ENCODE measurements at places on chromosomes 12 and 14.

GRCh38 chr12:64404470-64405256, 471 bp downstream of the XPOT start:
- peak; percentile 53 for DNase-seq

GRCh38 chr12:96378319-96378718, 21.9 kb downstream of the CDK17 start:
- no peak for DNase-seq

DNA sequence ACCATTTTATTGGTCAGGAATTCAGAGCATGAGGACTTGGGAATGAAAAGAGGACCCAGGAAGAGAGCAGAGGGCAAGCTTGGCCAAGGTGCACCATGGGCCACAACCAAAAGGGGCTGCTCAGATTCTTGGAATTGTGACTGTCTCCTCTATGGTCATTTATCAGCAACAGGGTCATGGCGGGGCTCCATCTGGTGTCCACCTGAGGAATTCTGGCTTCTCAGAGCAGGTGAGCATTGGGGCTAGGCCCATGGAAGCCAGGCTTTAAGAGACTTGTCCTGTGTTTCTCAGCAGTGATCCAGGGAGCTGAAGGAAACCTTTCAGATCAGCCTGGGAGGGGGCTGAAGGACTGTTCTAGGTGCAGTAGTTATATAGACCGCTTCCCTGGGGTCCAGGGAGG, 2.6 kb upstream of the RIN3 start:
- no peak for DNase-seq

- DNase-seq = peak; percentile 56
Measured at GRCh38 chr12:122471324-122472226, 29.2 kb downstream of the ZCCHC8 start.

- no peak for DNase-seq
Measured at GRCh38 chr14:77848031-77848430, 48.1 kb downstream of the ADCK1 start.

DNA sequence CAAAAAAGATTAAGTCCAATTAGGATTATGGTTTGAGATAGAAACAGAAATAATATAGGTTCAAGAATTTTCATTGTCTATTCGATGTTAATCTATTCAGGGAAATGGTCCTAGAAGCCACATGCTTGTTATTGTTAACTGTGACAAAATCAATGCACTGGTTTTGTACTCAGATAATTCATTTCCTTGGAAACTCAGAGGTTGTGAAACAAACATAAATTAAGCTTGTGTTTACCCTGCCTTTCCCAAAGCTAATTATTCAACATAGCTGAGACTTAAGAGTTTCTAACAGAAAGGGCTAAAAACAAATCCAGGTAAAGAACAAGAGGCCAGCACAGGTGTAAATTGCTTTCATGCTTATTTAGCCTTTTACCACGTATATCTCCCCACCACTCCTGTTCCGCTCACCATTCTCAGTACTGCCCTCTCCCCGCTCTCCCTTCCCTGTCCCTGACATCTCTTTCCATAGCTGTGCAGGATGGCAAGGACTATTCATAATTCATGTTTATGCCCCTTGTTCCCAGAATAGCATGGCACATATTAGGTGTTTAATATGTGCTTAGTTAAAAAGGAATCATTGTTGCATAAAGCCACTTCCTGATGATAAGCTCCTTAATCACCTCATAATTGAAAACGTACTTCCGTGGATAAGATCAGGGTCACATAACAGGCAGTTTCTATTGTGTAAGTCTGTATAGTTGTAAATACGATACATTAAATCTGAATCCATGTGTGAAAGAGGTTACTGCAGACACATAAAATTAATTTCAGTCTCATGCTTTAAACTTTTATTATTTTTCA, 131.8 kb upstream of the USP15 start:
- peak; percentile 26 for DNase-seq

DNA sequence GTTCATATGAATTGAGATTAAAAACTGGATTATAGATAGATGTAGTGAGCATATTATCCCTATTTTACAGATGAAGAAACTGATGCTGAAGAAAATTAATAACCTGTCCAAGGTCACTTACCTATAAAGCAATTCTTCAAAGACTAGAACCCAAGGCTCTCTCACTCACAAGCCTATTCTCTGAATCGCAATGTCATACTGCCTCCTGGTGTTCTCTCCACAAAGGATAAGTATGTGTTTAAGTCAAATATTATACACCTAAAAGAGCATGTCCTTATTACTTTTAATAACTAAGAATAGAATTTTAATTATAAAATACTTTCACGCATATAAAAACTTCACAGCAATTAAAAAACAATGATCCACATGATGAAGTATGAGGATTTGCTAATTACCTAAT, 721.3 kb upstream of the USP15 start:
- no peak for DNase-seq

- DNase-seq = no peak
Measured at GRCh38 chr12:130161261-130162243, 712 bp upstream of the FZD10 start.

DNA sequence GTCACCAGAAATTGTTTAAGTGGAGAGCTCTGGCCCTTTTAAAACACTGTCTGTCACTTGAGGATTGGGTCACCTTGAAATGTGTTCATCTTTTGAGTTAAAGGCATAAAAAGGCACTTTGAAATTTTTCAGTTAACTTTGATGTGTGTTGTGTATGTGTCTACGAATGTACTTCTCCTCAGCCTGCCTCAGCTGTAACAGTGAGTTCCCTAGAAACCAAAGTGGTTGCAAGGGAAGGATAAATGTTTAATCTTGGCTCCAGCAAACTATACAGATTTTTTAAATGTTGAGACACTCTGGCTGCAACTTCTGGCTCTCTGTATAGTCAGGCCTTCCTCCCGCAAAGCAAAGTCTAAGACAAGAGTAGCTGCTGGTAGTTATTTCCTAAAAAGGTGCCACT, 8.3 kb downstream of the DERA start:
- DNase-seq = no peak

DNA sequence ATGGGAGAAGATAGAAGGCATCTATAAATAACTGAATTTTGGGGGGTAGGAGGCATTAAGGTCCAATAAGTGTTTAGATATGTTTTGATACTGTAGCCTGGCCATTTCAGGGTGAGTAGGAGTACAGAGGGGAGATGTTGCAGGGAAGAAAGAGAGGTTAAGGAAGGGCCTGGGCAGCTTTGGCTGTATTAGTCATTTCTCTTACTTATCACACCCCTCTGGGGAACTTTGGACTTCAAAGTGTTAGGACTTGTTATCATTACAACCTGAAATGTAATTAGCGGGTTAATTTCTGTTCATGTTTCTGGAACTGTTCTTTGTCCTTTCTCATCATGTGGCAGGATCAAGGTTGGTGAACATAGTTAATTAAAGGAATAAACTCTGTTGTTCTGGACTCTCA, 40.3 kb downstream of the SUSD6 start:
- DNase-seq = no peak

DNA sequence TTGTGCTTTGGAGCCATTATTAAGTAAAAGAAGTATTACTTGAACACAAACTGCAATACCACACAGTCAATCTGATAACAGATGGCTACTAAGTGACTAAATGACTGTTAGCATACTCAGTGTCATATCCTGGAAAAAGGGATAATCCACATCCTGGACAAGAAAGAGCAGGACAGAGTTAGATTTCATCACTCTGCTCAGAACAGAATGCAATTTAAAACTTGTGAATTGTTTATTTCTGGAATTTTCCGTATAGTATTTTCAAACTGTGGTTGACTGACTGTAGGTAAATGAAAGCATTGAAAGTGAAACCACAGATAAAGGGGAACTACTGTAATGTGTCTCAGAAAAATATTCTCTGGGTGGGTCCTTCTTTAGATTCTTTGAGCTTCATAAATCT, 458.8 kb downstream of the TMEM117 start:
- no peak for DNase-seq

DNA sequence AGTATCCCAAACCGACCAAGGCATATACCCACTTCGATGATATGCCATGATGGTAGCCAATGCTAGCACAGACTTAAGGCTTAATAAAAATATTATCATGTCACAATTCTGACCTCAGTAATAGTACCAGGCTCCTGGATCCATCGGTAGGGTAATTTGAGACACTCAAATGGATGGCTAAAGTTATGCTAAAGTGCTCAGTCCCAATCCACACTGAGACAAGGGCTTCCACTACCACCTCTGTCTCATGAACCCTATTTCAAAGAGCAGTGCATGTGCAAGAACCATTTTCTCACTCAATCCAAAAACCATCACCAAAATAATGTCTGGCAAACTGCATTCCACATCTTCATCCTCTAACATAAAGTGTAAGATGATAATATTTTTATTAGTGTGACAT, 122.4 kb upstream of the KRR1 start:
- no peak for DNase-seq

GRCh38 chr14:83825843-83826242, 1704.1 kb upstream of the FLRT2 start:
- DNase-seq = no peak

DNA sequence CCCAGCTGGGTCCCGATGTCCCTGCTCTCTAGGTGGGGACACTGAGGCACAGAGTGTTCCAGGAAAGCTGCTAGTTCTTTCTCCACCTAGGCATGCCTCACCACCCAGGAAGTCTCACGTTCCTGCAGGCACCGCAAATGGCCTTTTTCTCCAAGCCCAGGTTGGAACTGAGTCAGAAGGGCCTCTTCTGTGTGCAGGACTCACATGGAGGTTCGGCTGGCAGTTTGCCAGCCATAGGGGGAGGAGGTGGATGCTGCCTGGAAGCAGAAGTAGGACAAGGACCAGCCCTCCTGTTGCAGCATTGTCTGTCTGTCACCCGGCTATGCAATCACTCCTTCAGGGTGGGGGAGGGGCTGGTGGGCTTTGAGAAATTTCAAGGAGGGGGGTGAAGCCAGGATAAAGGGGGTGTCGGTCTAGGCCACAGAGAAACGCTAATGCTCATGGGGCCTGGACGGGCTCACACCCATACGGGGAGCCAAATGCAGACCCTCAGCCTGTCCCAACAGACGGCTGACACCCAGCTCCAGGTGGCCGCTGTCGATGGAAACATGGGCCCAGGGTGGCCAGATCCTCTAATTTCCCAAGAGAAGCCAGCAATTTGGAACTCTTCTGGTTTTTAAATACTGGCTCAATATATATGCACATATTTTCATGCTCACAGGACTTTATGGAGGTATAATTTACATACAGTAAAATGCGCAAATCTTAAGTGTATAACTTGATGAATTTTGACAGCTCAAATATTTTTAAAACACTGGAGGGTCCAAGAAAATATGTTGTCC, 120.5 kb downstream of the PHETA1 start:
- DNase-seq = no peak

DNA sequence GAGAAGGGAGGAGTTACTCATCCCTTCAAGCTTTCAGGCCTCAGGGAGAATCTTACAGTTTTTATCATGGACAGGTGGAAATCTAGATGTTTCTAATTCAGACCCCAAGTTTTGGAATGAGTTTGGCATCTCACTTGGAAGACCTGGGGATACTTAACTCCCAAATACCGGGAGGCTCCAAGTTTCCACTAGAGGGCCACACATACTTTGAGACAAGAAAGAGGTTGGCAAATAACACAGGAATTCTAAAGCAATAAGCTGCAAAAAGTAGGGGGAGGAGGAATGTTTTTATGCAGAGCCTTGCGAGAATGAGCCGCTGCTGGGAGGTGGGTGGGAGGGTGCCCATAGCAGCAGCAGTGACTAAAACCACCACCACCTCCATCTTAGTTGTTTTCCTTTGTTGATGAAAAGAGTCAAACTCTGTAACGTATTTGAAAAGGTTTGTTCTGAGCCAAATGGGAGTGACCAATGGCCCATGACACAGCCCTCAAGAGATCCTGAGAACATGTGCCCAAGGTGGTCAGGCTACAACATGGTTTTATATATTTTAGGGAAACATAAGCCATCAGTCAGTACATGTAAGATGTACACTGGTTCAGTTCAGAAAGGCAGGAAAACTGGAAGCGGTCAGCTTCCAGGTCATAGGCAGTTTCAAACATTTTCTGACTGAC, 34.2 kb upstream of the RNASE1 start:
- DNase-seq = no peak

GRCh38 chr12:89494411-89495231, 30.0 kb downstream of the GALNT4 start:
- no peak for DNase-seq

- no peak for DNase-seq
Measured at GRCh38 chr12:22787557-22787956, 162.6 kb downstream of the ETNK1 start.

DNA sequence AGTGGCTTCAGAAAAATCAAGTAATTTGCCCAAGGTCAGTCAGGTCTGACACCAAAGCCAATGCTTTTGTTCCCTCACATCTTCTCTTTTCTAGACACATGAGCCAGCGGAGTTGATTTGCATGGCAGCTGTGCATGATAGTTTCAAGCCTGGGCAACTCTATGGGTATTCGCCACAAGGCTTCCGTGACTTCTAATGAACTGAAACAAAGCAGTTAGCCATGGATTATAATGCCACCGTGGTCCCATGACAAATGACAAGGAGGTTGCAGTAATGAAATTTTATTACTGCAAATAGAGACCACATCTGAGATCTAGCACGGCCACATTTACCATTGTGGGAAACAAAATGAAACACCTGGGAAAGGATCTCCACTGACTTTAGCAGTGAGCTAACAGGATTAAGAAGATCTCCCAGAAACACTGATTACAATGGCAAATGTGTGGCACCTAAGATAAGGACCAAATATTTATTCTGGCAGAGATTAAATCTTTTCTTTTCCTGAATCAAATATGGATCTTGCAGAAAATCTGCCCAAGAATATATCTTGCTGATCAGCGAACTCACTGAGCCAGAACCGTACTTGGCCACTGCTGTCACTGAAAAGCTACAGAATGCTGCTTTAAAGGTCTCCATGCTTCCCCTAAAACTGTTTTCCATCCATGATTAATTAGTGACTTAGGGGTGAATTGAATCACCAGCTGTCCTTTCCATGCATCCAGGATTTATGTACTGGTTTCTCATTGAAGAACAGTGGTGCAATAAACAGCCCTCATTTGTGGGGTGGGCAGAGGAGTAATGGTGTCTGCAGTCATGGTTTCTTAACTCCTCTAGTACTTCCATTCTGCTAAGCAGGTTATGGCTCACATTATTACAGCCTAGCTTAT, 551.0 kb downstream of the DIO2 start:
- DNase-seq = no peak

DNA sequence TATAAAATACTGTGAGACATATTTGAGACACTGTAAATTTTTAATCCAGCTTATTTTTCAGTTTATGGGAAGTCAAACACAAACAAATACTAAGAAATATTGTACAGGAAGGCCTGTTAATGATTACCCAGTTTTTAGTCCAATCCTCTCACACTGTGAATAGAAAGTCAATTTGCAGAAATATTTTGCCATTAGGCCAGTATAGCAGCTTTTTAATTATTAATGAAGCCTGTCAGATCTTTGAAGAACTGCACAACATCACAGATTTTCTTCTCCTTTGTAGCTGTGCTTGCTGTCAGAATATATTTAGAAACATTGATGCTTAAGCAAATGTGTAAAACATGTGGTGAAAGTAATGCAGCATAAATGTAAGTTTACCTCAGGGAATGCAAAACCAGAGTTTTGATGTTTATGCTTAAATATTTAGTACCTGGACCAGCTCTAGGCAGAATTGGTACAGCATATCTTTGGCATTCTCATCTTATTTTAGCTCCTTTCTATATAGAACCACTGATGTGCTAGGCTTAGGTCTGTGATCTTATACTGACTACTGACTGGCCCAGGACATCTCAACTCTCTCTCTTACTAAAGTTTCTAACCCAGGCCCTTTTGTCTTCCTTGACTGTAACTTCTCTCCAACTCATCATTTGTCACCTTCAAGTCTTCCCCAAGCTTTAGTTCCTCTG, 230.8 kb upstream of the NAV3 start:
- DNase-seq = no peak

All from NCI-H2081 (cell line).